ENCODE measurements at places on chromosomes 4 and X. TPM values are rescaled to one million over a fixed set of nuclear protein-coding genes. Genes with fewer than 3 reads are reported as not detected.

- ATAC-seq = no peak
These were observed 344.4 kb downstream of the RAPGEF2 start for GRCh38 chr4:159447296-159447695.

GRCh38 chrX:135024526-135024925 lies 2.2 kb upstream of the RTL8B start:
- ATAC-seq = no peak

DNA sequence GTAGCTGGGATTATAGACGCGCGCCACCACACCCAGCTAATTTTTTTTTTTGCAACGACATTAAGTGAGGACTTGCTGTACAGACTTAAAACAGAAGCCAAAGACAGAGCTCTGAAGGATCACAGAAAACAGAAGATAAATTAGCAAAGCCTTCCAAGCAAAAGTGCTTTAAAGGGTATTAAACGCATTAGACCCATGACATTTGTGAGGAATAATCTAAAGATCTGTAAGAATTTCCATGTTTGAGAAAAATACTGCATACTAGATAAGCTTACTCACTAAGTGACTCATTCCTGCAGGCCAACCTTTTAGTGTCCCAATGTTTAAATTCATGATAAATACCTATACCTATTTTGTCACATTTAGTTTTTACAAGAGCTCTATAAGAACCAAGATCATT lies 27.4 kb downstream of the SMARCA1 start:
- ATAC-seq = no peak

DNA sequence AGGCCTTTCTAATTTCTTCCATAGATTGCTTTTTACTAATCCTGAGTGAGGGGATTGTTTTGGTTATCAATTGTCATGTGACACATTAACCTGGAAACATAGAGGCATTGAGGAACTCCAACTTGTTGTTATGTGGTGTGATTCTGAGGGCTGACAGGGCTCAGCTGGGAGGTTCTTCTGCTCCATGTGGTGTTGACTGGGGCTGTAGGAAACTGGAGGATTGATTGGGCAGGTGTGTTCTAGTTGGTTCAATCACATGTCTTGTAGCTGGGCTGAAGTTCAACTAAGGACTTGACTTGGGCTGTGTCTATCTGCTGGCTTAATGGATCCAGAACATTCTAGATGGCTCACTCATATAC lies 10.8 kb upstream of the CRLF2 start:
- no peak for ATAC-seq

GRCh38 chr4:10180927-10181744 lies 64.5 kb upstream of the WDR1 start:
- ATAC-seq = no peak

Gene NXF2B
- total RNA-seq = not detected

- no peak for ATAC-seq
These were observed 26.3 kb upstream of the PPP2R2C start for GRCh38 chr4:6498511-6499237.

Gene INPP4B
- total RNA-seq = 17.6 TPM

DNA sequence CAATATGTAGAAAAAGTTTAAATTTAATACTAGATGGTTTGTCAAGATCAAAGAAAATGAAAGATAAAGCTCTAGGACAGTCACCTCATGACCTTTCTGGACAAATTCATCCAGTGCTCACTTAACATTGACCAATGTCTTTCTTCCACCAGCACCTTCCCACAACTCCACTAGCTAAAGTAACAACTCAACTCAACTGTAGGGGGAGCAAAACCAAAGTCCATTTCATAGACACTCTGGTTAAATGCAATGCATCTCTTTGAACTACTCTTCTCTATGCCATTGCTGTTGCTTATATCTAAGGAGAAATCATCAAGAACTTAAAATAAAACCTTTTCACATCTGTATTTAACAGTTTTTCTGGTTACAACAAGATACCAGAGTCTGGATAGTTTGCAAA lies 25.1 kb downstream of the UGT2B4 start:
- no peak for ATAC-seq

Gene PWWP3B
- not detected for total RNA-seq

- ATAC-seq = no peak
These were observed 35.3 kb upstream of the DCX start for GRCh38 chrX:111447298-111447697.

All from gastroesophageal sphincter (tissue), 4 donors.